Thoracic aorta (tissue), 2 donors: ENCODE measurements at places on chromosomes 3 and 15.
A peak's percentile ranks its signal among the peaks of the same experiment; 100 is the strongest.

- no peaks in the 10 kb centered on the region for H3K27me3 ChIP-seq
- DNase-seq, result no peak
- H3K4me1 ChIP-seq, result no peaks in the 10 kb centered on the region
- H3K4me3 ChIP-seq, result no peak overlapping the region
- H3K27ac ChIP-seq, result no peak overlapping the region
These were observed 23.4 kb upstream of the PPP4R2 start for GRCh38 chr3:72973031-72973723.

GRCh38 chr3:183912895-183913579, 28.4 kb upstream of the PARL start:
- no peaks in the 10 kb centered on the region for H3K36me3 ChIP-seq
- H3K4me1 ChIP-seq, result no peaks in the 10 kb centered on the region
- no peak for DNase-seq
- H3K27me3 ChIP-seq, result no peaks in the 10 kb centered on the region

DNA sequence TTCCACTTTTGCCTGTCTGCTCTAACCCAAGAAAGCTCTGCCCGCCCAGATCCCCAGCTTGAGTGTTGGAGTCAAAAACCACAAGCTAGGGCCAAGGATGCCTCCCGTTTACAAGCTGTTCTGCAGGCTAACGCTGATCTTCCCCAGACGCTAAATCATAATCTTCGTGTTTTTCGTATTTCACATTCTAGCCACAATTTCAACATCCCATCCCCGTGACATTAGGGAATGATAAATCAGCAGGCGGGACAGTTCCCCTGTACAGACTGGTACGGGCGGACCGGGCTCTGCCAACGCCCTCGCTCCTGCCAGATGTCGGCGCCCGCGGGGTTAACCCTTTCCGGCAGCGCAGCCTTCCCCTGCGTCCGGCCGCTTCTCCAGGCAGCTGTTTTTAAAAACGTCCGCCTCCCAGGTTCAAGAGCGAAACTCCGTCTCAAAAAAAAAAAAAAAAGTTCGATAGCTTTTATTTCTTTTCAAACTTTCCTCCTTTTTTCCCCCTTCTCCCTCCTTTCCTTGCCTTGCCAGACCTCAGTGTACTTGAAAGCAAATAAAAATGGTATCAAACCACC, 81.0 kb upstream of the BNC1 start:
- H3K4me1 ChIP-seq, result peaks cover 10% of the 10 kb centered on the region
- H3K36me3 ChIP-seq, result no peaks in the 10 kb centered on the region
- H3K4me3 ChIP-seq, result peak overlapping the region; percentile 64
- no peak overlapping the region for H3K27ac ChIP-seq

DNA sequence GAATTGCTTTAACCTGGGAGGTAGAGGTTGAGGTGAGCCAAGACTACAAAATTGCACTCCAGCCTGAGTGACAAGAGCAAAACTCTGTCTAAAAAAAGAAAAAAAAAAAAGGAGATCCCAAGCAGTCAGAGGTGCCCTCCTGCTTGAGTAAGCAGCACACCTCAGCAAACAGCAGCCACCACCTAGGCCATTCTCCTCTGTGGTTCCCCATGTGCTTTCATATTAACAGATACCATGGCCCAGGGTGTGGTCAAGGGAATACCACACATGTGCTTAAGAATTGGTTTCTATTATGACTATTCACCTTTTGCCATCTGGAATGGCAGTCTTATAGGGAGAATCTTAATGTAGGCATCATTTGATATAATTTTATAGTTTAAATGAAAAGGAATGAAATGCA, 24.7 kb upstream of the CSPG5 start:
- no peaks in the 10 kb centered on the region for H3K4me1 ChIP-seq
- no peak overlapping the region for H3K4me3 ChIP-seq

DNA sequence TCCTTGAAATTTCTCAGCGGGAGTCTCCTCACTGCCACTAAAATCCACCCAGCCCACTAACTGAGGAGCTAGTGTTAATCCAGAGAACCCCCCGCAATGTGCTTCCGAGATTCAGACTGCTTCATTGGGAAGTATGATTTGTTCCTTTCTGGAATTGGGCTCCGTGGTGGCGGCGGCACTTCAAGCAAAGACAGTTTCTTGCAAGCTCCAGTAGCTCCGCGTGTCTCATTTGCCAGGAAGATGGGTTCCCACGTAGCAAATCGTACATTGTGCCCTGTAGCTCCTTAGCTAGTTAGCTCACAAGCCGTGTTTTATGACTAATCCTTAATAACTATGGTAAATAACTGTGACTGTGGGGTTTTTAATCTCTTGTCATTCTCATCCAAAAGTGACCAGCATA, 45.4 kb downstream of the SLC6A1 start:
- H3K27ac ChIP-seq, result no peak overlapping the region
- no peak for DNase-seq
- no peak overlapping the region for H3K4me3 ChIP-seq
- H3K27me3 ChIP-seq, result no peaks in the 10 kb centered on the region

GRCh38 chr3:72452745-72453144, 395.5 kb downstream of the SHQ1 start:
- no peaks in the 10 kb centered on the region for H3K27me3 ChIP-seq
- H3K36me3 ChIP-seq, result no peaks in the 10 kb centered on the region
- no peaks in the 10 kb centered on the region for H3K4me1 ChIP-seq
- H3K4me3 ChIP-seq, result no peak overlapping the region
- no peak for DNase-seq

DNA sequence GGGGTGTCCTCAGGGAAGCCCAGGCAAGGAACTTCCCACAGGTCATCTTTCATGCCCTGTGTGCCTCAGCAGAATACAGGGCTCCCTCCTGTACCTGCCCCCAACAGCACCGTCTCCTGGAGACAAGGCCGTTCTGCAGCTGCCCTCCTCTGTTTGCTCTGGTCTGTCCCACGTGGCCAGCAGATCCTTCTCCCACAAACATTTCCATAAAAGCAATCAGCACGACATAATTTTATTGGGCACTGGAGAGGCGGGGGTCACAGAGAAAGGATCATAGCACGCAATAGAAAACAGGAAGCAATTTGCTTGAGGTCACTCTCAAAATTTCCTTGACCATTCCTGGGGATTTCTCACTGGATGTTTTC, 29.4 kb downstream of the STARD5 start:
- no peaks in the 10 kb centered on the region for H3K36me3 ChIP-seq
- no peaks in the 10 kb centered on the region for H3K27me3 ChIP-seq
- H3K4me3 ChIP-seq, result no peak overlapping the region
- H3K4me1 ChIP-seq, result peaks cover 15% of the 10 kb centered on the region

- H3K27me3 ChIP-seq, result no peaks in the 10 kb centered on the region
- H3K36me3 ChIP-seq, result no peaks in the 10 kb centered on the region
- no peak overlapping the region for H3K27ac ChIP-seq
- no peak for DNase-seq
- H3K4me1 ChIP-seq, result no peaks in the 10 kb centered on the region
These were observed 14.6 kb downstream of the OCA2 start for GRCh38 chr15:28084547-28084946.

DNA sequence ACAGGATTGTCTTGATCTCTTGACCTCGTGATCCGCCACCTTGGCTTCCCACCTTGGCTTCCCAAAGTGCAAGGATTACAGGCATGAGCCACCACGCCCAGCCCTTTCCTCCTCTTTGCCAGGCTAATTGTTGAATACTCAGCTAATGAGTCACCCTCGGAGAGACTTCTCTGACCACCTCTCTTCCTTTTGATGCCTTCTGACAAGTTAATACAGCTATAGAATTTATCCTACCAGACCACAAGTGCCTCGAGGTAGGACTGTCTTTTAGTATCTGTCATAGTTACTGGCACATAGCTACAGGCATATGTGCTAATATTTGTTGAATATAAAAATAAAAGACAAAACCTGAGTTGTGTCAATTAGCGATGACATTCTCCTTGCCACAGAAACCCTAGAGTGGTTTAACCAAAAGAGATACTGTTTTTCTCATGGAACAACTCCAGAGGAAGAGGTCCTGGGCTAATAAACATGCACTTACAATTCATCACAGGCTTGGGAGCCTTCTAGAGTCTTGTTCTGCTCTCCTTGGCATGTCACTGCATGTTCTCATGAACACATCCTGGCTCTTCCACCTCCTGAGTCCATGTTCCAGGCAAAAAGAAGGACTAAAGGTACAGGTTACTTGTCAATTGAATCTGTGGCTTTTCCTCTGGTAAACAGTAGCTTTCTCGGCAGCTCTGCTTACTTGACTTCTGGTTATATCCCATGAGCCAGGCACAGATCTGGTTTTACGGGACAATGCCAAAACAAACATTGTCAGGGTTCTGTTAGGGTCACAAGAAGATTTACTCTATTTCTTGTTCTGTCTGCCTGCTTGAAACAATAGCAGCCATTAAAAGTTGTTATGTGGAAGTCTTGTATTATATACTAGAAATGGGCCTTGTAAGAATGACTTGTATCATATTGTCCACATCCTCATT, 332.3 kb downstream of the THSD4 start:
- H3K27me3 ChIP-seq, result no peaks in the 10 kb centered on the region
- no peak for DNase-seq
- H3K4me3 ChIP-seq, result no peak overlapping the region
- H3K4me1 ChIP-seq, result peaks cover 36% of the 10 kb centered on the region
- H3K27ac ChIP-seq, result no peak overlapping the region
